ENCODE measurements at places on chromosomes 1 and 21. TPM values are rescaled to one million over a fixed set of nuclear protein-coding genes. Genes with fewer than 3 reads are reported as not detected.

OR2L2 gene
- not detected for total RNA-seq

- H3K27me3 ChIP-seq: no peaks in the 10 kb centered on the region
- peak overlapping the region; percentile 83 for H3K4me3 ChIP-seq
- no peak for DNase-seq
- peak overlapping the region; percentile 87 for H3K27ac ChIP-seq
- H3K36me3 ChIP-seq: no peaks in the 10 kb centered on the region
These were observed 1.4 kb downstream of the SLC22A15 start for GRCh38 chr1:115977499-115978258.

PTPN22 gene
- total RNA-seq: 0.31 TPM

- H3K4me1 ChIP-seq: no peaks in the 10 kb centered on the region
- H3K27me3 ChIP-seq: no peaks in the 10 kb centered on the region
- H3K27ac ChIP-seq: no peak overlapping the region
These were observed 277.3 kb upstream of the FMN2 start for GRCh38 chr1:239814306-239814881.

- no peak overlapping the region for H3K27ac ChIP-seq
- H3K4me1 ChIP-seq: peaks cover 11% of the 10 kb centered on the region
- H3K36me3 ChIP-seq: no peaks in the 10 kb centered on the region
- no peaks in the 10 kb centered on the region for H3K27me3 ChIP-seq
These were observed 2.9 kb downstream of the NFYC start for GRCh38 chr1:40694353-40694874.

LCE3C gene
- total RNA-seq: not detected

DNA sequence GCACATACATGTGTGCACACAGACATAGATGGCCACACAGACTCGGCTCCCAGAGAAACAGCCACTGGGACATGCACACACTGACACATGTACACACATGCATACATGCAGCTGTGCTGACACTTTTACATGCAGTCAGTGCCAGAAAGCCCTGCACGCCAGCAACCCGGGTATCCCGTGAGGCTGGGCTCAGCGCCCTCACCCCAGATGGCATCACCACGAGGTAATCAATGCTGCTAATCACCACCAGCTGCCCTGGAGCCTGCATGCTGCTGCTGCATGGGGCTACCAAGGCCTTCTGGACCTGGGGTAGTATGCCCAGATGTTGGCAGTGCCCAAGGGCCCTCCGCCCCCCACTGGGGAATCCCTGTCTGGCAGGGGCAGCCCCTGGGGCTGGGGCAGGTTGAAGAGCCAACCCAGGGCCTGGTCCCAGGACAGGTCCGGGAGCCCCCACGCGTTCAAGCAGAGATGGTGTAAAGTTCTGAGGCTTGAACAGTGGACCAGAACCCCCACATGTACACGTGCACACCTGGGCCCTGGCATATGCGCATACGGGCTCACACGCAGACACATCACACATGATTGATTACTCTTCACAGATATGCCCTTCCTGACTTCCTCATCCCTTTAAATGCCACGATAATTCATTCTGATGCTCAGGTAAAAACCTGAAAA lies 2.7 kb upstream of the COL16A1 start:
- no peak overlapping the region for H3K27ac ChIP-seq
- DNase-seq: peak; percentile 59
- H3K27me3 ChIP-seq: peaks cover 23% of the 10 kb centered on the region
- no peak overlapping the region for H3K4me3 ChIP-seq

SPATA21 gene
- not detected for total RNA-seq

DNA sequence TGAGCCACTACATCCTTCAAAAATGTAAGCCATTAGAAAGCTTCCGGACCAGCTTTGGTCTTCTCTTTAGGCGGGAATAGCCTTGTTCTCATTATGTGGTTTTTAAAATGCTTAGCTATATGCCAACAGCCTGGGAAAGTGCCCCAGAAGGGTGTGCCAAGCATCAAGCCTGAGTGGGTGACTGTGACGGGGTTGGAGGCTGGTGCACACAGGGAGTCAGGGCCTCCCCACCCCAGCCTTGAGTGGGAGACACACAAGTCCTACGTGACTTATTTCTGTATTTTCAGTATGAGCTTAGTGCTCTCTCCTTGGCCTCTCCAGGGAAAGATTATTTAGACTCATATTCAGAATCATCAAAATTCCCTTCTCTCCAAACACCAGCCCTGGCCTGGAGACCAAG lies 9.8 kb downstream of the UBASH3A start:
- no peaks in the 10 kb centered on the region for H3K4me1 ChIP-seq
- no peak overlapping the region for H3K27ac ChIP-seq
- H3K27me3 ChIP-seq: peaks cover 6% of the 10 kb centered on the region

KIF26B gene
- total RNA-seq: 1.5 TPM

MAB21L3 gene
- not detected for total RNA-seq

- H3K27ac ChIP-seq: peak overlapping the region; percentile 68
- H3K27me3 ChIP-seq: no peaks in the 10 kb centered on the region
- H3K36me3 ChIP-seq: peaks cover 59% of the 10 kb centered on the region
These were observed 12.6 kb downstream of the ZC3H12A start for GRCh38 chr1:37486680-37487618.

GRCh38 chr1:37732111-37732780 lies 32.7 kb downstream of the EPHA10 start:
- H3K4me3 ChIP-seq: no peak overlapping the region
- H3K27ac ChIP-seq: no peak overlapping the region
- H3K4me1 ChIP-seq: no peaks in the 10 kb centered on the region
- no peak for DNase-seq
- peaks cover 84% of the 10 kb centered on the region for H3K27me3 ChIP-seq

DNA sequence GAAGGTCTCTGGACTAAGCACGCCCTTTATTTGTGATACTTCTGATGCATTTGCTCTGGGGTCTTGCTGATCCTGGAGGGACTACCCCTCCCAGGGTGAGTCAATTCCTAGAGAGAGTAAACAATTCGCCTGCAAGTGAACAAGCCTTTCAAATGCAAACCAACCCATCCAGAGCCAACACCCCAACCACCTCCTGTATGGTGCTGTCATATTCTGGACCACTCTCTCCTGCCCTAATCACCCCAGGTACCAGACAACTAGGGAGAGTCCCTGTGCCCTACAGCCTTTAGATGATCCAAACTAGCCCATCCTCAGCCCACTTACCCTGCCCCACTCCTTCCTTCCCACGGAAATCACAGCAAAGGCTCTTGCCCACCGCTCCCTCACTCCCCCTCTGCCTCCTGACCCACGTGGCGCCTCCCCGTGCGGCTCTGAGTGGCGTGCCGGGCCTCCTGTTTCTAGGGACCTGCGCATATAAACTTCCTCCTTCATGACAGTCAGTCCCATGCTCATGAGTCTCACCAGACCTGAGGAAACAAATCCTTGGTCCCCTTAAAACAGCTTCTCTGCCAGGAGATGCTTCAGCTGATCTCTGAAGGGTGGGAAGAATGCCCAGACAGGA lies 37.2 kb downstream of the ACTA1 start:
- no peak overlapping the region for H3K27ac ChIP-seq
- H3K4me3 ChIP-seq: no peak overlapping the region
- H3K36me3 ChIP-seq: no peaks in the 10 kb centered on the region
- DNase-seq: no peak
- no peaks in the 10 kb centered on the region for H3K4me1 ChIP-seq

- H3K4me3 ChIP-seq: no peak overlapping the region
- peaks cover 9% of the 10 kb centered on the region for H3K4me1 ChIP-seq
- DNase-seq: no peak
- H3K27ac ChIP-seq: no peak overlapping the region
These were observed 13.5 kb downstream of the ESPN start for GRCh38 chr1:6438047-6438525.

- no peak overlapping the region for H3K4me3 ChIP-seq
- no peaks in the 10 kb centered on the region for H3K27me3 ChIP-seq
- H3K27ac ChIP-seq: peak overlapping the region; percentile 20
- no peaks in the 10 kb centered on the region for H3K4me1 ChIP-seq
These were observed 6.2 kb upstream of the BMP8A start for GRCh38 chr1:39485046-39485803.

DNA sequence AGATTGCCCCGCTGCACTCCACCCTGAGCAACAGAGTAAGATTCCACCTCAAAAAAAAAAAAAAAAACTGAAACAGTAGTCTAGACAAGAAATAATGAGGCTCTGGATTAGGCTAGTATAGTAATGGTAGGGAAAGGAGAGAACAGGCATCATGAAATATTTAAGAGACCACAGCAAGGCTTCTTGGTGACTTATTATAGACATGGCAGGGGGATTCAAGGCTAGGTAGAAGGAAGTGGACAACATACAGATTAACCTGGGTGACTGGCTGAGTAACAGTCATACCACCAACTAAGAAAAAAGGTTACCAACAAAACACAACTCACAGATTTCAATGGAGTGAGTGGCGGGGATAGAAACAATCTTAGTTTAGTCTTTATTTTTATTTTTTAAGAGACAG lies 8.3 kb downstream of the NVL start:
- H3K27ac ChIP-seq: no peak overlapping the region
- peaks cover 9% of the 10 kb centered on the region for H3K36me3 ChIP-seq

GRCh38 chr1:222641269-222641948 lies 23.5 kb downstream of the MIA3 start:
- no peaks in the 10 kb centered on the region for H3K27me3 ChIP-seq
- peaks cover 16% of the 10 kb centered on the region for H3K4me1 ChIP-seq
- peaks cover 47% of the 10 kb centered on the region for H3K36me3 ChIP-seq

DNA sequence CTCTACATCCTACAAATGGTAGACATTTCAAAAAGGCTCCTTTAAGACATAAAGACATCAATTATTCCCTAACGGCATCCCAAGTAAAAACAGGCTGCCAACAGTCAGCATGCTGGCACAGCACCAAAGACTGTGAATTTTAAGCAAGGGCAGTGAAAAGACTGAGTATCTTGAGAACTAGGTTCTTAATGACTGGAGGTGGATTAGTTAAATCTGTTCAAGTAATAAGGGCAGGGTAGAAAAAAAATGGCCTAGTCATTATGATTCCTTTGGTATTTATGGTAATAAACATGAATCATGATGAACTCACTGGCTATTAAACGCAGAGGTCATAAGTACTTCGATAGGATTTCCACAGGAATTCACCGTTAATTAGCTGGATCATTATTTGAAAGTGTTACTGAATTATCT lies 75.2 kb downstream of the KIFAP3 start:
- no peaks in the 10 kb centered on the region for H3K36me3 ChIP-seq
- H3K4me1 ChIP-seq: no peaks in the 10 kb centered on the region
- no peak overlapping the region for H3K4me3 ChIP-seq
- H3K27ac ChIP-seq: peak overlapping the region; percentile 30

NLRP3 gene
- total RNA-seq: 0.40 TPM

TNFRSF14 gene
- total RNA-seq: 11.6 TPM

- H3K36me3 ChIP-seq: peaks cover 33% of the 10 kb centered on the region
- DNase-seq: no peak
- H3K27me3 ChIP-seq: no peaks in the 10 kb centered on the region
- H3K27ac ChIP-seq: no peak overlapping the region
- H3K4me1 ChIP-seq: peaks cover 7% of the 10 kb centered on the region
These were observed 18.0 kb downstream of the NTPCR start for GRCh38 chr1:232968391-232968790.

DNA sequence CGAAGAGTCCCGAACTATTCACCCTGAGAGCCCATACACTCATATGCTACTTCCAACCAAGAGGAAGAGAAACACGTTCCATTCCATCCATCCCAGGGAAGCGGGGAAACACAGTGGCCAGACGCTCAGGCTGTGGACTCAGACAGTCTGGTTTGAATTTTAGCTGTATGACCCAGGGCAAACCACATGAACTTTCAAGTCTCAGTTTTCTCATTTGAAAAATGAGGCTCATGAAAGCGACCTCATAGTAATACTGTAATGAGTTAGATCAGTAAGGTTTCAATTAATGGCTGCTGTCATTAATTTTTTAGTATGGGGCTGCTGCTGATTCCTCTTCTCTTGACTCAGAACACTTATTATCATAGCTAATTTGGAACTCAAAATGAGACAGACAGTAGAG lies 1.5 kb downstream of the FCRL4 start:
- no peak overlapping the region for H3K4me3 ChIP-seq
- no peaks in the 10 kb centered on the region for H3K36me3 ChIP-seq
- H3K27ac ChIP-seq: no peak overlapping the region
- no peak for DNase-seq
- H3K27me3 ChIP-seq: no peaks in the 10 kb centered on the region

DNA sequence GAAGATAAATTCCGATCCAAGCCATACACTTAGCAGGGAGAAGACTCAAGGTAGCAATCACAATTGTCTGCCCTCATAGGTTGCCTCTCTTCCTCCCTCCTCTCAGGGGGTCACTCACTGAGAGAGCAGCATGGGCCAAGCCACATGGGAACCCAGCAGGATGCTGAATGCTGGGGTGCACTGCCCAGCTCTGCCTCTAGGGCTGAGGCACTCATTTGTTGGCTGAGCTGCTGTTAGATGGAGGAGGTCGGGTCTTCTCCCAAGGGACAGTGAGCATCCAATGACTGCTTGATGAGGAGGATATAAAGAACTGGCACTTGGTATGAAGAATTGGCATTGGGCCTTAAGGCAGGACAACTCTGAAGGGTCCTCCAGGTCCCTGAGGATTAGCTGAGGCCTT lies 418.8 kb downstream of the SIPA1L2 start:
- H3K4me1 ChIP-seq: no peaks in the 10 kb centered on the region
- no peak for DNase-seq
- H3K4me3 ChIP-seq: no peak overlapping the region
- no peak overlapping the region for H3K27ac ChIP-seq
- no peaks in the 10 kb centered on the region for H3K36me3 ChIP-seq
- H3K27me3 ChIP-seq: no peaks in the 10 kb centered on the region

LCE2B gene
- not detected for total RNA-seq

DNA sequence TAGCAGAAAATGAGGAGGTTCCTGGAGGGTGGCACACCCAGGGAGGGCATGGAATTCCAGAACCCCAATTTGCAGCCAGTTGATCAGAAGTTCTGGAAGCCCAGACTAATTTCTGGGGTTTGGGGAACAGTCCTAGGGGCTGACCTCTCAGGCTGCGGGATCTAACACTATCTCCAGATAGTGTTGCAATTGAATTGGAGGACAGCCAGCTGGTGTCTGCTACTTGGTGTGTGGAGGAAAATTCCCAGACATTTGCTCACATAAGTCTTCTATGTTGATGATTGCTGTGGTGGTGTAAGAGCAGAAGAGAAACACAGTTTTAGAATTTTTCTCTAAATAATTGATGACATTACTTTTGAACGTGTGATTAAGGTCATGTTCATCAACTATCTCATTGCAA lies 154.3 kb upstream of the RNPC3 start:
- H3K27ac ChIP-seq: no peak overlapping the region
- no peaks in the 10 kb centered on the region for H3K27me3 ChIP-seq
- DNase-seq: no peak
- no peaks in the 10 kb centered on the region for H3K36me3 ChIP-seq
- H3K4me1 ChIP-seq: no peaks in the 10 kb centered on the region

GRCh38 chr1:220294846-220295301 lies 22.6 kb upstream of the RAB3GAP2 start:
- H3K36me3 ChIP-seq: no peaks in the 10 kb centered on the region
- no peak overlapping the region for H3K27ac ChIP-seq
- H3K27me3 ChIP-seq: no peaks in the 10 kb centered on the region
- H3K4me3 ChIP-seq: no peak overlapping the region
- no peak for DNase-seq
- H3K4me1 ChIP-seq: peaks cover under 1% of the 10 kb centered on the region

DNA sequence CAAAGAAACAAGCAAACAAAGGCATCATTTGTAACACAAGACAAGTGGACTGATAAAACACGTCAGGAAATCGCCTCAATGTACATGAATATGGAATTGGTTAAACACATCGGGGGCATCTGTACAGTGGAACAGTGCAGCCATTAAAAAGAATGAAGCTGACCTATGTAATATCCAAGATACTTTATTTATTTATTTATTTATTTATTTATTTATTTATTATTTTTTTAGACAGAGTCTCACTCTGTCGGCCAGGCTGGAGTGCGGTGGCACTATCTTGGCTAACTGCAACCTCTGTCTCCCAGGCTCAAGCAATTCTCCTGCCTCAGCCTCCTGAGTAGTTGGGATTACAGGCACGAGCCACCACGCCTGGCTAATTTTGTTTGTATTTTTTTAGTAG lies 75.4 kb upstream of the SLC45A1 start:
- H3K4me1 ChIP-seq: no peaks in the 10 kb centered on the region
- no peak for DNase-seq
- no peaks in the 10 kb centered on the region for H3K27me3 ChIP-seq
- H3K4me3 ChIP-seq: no peak overlapping the region
